ENCODE measurements at places on chromosomes 1 and 21.
A peak's percentile ranks its signal among the peaks of the same experiment; 100 is the strongest.

DNA sequence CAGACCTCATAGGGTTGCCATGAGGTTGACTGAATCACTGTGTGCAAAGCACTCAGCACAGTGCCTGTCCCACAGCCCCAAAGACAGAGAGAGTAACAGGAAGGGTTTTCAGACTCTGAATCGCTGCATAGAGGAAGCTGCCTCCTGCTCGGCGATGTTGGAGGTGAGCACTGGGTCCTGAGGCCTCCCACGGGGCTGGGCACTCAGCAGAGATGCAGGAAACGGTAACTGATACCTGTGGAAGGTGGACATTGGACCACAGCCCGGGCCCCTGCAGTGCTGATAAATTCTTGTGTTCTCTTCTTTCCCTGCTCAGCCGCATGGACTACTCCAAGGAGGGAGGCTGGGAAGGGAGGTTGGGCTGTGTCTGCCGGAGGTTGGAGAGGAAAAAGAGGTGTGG, 389.7 kb downstream of the PTPRU start:
- no peak for DNase-seq

DNA sequence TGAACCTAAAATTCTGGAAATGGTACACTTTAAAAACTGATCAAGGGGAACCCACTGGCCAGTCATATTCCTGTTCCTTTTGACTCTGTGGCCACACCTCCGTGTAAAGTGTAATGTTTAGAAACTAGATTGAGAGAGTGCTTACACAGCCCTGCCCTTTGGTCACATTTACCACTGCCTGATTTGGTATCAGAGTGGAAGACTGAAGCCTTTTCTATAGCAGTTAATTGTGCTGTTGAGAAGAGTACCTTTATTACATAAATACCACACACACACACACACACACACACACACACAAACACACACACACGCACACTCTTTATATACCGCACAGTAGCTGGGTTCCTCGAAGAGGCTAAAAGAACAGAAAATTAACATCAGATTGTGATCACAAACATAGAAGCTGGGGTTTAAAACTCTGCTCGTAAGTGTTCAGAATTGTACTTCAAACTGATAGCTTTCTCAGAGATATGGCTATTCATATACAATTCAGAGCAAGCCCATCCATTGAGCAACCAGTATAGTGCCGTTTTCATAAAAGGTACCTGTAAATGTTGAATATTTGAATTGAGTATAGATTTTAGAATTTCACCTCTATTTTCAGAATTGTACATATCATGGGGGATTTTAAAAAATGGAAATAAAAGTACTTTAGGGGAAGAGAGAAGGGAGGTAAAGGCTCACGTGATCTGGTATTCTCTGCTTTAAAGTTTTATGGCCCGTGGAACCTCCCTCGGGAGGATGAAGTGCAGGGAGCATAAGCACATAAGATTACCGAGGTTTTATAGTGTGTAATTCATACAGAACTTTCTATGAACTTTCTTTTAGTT, 37.5 kb downstream of the CAMTA1 start:
- no peak for DNase-seq

DNA sequence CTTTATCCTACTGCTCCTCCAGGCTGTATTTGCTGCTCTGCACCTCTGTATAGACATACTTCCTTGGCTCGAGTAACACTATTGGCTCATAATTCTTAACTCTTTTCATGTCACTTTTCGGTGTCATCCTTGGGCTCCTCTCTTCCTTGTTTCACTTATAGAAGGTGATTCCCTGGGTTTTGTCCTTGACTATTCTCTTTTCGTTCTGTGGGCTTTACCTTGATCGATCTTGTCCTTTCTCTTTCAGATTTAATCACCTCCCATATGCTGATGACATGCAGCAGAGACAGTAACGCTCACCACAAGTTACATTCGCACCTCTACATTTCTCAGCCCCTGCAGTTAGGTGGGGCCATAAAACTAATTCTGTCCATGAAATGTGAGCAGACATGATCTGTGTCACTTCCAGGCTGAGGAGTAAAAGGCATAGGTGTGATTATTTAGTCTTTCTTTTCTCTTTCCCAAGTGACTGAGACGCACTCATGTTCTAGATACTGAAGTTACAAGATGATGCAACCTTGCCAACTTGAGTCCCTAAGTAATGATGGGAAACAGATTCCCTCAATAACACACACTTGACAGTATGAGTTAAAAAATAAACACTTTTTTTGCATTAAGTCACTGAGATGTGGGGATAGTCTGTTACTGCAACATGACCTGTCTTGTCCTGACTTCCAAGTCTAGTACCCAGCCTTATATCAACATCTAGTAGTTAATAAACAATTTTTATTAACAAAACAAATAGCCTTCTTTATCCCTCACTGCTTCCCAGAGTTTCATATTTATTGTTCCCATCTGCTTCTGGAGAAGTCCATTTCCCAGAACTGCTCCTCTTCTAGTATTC, 49.9 kb upstream of the HAO2 start:
- DNase-seq, result no peak

GRCh38 chr1:203324105-203325025, 19.0 kb downstream of the BTG2 start:
- no peak for DNase-seq

DNA sequence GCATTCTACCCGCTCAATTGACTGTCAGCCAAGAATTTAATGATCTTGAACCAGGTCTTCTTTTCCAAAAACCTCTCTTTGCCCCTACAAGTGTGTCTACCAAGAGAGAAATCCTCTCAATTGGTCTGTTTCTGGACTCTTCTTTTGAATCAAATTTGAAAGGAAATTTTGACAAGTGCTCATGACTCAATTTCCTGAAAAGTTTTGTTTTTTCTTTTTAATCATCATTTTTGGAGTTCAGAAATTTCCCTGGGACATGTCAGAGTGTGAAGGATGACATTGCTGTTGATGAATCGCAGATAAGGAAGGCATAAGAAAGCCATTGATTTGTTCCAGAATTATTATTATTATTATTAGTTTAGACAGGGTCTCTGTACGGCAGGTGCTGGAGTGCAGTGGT, 88.2 kb upstream of the AKT3 start:
- no peak for DNase-seq

GRCh38 chr1:245091171-245091621, 63.6 kb upstream of the KIF26B start:
- DNase-seq, result no peak

DNA sequence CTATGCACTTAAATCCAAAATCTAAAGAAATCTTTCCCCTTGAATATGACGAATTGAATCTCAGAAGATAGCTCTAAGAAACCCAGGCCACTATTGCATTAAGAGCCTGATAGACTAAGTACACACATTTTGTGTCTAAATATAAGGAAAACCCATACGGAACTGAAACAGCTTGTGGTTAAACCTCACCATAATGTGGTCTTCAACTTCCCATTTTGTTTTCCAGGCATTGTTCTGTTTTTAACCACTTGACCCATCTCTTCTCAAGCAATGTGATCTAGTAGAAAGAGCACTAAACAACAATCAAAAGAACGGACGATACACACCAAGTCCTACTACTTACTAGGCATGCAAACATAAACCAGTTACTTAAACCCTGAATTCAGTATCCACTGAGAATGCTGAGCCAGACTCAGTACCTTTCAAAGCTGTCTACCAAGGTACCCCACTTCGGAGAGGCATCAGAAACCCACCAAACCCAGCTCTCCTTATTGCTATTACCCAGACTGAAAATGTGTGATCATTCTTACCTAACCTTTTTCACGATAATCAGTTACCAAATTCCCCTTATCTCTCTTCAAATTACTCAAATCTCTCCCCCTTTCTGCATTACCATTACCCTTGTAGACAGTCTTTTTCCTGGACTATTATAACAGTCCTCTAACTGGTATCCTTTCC, 12.8 kb downstream of the OTUD7B start:
- DNase-seq, result no peak

DNA sequence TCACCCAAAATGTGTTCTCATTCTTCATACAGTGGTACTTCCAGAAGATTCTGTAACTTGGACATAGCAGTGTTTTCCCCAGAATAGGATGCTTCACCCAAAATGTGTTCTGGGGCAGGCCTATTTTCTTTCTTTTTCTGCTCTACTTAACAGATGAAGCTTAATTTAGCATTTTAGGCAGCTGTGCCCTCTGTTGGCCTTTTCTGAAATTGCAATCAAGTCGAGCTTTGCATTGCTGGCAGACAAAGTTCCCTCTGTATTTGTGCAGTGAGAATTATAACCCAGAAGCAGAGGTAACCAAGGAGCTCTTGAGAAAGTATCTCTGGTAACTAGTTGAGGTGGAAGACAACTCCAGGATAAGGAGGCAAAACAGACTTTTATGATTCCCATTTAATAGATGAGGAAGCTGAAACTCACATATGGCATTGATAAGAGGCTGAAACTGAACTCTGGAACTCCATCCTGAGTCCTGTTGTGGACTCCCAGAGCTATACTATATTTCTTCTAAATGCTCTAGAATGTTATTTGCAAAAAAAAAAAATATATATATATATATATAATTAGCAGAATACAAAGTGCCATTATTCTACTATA, 50.3 kb upstream of the L1TD1 start:
- no peak for DNase-seq

DNA sequence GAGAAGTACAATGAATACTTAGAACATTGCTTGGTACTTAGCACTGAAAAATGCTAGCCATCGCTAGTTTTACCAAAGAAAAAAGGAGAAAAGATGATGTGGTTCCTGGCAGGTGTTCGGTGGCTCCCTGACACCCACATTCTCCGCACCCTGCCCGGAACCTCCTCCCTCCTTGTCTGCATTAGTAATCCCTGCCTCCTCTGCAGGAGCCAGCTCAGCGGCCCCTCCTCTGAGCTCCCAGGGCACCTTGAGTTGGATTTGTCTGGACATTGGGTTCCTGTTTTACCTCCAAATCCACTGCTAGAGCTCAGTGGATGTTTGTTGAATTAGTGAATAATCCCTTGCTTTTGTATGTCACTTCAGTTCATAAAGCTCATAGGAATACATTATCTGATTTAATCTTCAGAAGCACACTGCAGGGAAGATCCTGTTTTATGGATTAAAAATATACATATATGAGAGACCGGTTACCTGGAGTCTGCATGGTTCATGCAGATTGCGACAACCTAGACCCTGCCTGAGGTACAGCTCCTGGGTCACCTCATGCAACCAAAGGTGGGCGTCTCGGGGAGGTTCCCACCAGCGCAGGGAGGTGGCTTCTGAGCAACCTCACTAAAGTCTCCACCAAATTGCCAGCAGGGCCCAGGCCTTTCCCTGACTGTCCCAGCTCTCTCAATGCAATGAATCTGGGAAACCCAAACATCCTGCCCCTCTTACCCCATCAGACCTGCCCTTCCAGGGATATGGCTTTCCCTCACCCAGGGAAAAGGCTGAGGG, 24.2 kb downstream of the PCAT6 start:
- no peak for DNase-seq

GRCh38 chr1:119069682-119070081, 70.8 kb downstream of the WARS2 start:
- DNase-seq, result no peak

DNA sequence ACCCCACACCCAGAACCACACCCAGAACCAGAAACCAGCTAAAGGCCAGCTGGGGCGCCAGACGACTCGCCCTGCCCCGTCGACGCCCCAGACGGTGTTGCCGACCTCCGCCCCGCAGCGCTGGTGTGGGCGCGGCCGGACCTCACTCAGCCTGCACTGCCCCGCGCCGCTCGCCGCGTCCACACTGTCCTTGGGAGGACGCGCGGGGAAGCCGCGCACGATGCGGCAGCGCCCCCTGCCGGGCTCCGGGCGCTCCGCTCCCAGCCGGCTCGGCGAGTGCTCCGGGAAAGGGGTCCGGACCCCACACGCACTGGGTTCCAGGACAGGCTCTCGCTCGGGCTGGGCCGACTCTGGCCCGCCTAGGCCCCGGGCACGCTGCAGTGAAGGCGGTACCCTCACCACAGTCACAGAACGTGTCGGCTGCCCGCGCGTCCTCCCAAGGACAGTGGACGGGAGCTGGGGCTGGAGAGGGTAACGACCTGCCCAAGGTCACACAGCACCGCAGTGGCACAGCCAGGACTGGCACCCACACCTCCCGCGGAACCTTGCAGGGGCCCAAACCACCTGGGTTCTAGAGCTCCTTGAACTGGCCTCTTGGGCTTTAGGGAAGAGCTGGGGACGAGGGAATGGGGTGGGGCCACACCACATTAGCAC, 90.2 kb downstream of the DMRTA2 start:
- no peak for DNase-seq

DNA sequence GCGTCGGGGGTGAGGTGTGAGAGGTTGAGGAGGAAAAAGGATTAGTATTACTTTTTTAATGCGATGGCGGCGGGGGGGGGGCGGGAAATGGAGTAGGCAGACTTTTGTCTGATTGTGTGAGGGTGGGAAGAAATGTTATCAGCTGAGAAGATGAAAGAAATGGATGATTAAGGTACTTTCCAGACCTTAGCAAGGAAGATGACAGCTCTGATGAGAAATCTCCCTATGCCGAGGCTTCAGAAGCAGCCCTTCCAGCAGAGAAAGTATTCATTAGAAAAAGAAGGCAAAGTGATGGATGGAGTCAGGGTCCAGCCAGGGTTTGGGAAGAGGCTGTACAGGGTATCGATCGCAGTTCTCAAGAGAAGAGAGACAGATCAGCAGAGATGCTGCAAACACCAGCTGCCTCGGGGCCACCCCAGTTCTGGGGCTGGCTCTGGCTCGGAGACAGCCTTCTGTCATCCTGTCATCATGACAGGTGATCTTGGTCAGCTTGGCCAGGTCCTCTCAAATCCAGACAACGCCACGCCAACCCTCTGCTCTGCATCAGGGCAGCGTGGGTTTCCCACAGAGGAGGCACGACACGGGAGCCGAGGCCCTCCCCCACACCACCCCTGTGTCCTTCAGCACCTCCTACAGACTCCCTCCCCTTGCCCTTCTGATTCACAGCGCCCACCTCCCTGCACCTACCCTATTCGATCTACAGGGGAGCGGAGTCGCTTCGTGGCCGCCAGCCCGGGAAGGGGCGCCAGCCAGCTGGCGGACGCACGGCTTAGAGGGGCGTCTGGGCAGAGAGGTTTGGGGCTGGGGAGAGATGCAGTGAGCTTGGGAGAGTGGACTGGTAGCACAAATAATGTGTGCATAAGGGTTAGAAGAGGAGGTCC, 674 bp upstream of the ATXN7L2 start:
- DNase-seq, result no peak

- DNase-seq, result peak; percentile 88
Measured at GRCh38 chr1:241990040-241990439, 8.9 kb downstream of the MAP1LC3C start.

GRCh38 chr1:184215274-184215925, 163.9 kb downstream of the TSEN15 start:
- DNase-seq, result no peak

- DNase-seq, result no peak
Measured at GRCh38 chr1:152761609-152762213, 3.9 kb downstream of the KPRP start.

- no peak for DNase-seq
Measured at GRCh38 chr21:38383411-38384237, 114.7 kb downstream of the ERG start.

DNA sequence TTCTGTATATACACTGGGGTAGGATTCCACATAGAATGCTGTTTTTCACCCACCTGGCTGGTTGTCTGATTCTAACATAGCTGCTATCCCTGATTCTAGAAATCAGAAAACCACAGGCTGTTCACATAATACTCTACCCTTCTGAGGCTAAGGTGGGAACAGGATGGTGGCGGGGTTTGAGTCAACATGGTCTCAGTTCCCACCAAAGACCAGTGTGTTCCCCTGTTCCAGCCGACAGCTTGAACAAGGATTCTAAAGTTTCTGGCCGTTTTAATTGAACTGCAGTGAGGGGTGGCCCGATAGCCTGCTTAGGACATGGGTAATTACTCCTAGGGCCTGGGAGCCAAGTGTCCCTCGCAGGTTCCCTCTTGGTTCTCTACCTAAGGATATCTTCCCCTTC, 38.4 kb downstream of the PEX14 start:
- DNase-seq, result no peak
